Uterus (tissue), 4 donors: ENCODE measurements at places on chromosomes 16 and 17. TPM values are rescaled to one million over a fixed set of nuclear protein-coding genes. Genes with fewer than 3 reads are reported as not detected.

The TPSAB1 gene
- total RNA-seq, result 96.2 TPM

The EXOC3L1 gene
- total RNA-seq, result 2.3 TPM

The PYY gene
- not detected for total RNA-seq

The QPRT gene
- total RNA-seq, result 25.0 TPM

The AANAT gene
- not detected for total RNA-seq

The HSPB9 gene
- 0.28 TPM for total RNA-seq

The GOSR2 gene
- total RNA-seq, result 90.5 TPM

The LITAFD gene
- total RNA-seq, result not detected

The WNT9B gene
- total RNA-seq, result 0.27 TPM

The CCDC144A gene
- total RNA-seq, result 0.51 TPM
